Astrocyte of the cerebellum (primary cell): ENCODE measurements at places on chromosomes 3 and 15.

DNA sequence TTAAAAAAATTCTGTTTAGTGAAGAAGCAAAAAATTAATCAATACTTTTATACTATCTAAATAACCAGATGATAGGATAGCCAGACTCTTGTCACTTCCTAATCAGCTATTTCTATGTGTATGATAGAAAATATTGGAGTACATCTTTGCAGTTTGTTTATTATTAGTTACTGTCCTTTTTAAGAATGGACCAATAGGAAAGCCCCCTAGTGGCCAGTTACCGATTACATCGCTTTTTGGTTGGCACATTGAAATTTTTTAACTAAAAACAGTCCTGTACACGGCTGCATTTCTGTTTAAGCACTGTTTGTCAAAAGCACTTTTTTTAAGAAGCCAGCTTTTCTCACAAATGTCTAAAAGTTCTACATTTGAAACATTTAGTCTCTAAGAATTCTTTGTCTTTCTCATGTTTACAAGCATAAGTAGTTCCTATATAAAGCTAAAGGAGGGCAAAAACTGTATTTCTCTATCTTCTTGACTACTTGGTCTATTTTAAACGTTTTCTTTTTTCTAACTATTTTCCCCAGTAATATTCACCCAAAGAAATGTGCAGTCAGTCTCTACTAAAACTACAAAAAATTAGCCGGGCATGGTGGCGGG lies 253.2 kb upstream of the LRTM1 start:
- DNase-seq, result no peak

GRCh38 chr3:8761866-8762265 lies 7.5 kb downstream of the OXTR start:
- no peak for DNase-seq

GRCh38 chr15:79169526-79170133 lies 79.0 kb upstream of the RASGRF1 start:
- DNase-seq, result no peak

DNA sequence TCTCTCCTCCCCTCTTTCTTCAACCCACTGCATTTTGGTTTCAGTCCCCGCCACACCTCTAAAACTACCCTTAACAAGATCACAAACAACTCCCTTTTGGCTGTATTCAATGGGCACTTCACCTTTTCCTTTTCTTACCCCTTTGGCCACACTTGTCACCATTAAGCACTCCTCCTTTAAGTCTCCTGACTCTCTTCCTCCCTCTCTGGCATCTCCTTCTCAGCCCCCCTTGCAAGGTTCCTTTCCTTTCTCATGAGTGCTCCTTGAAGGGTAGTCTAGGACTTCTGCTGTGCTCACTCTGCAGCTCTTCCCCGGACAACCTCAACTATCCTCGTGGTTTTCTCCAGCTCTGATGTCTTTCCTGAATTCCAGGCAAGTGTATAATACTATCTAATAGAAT lies 103.7 kb downstream of the RPL22L1 start:
- DNase-seq, result no peak

- DNase-seq, result no peak
These were observed 20.0 kb downstream of the ATP2B2 start for GRCh38 chr3:10485380-10485779.

DNA sequence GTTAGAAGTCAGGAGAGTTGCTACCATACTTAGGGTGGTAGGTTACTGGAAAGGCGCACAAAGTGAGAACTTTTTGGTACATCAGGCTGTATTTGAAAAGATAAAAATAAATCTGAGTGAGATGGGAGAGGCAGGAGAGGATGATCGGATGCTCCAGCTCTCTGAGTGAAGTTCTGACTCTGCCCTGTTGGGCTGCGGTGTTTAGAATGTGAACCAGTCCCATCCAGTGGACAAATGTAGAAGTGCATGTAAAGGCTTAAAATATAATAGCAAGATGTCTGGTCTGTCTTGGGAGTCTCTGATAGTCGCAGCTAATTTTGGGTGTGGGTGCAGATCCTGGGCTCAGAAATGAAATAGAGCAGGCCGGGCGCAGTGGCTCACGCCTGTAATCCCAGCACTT lies 30.4 kb downstream of the ACKR2 start:
- DNase-seq, result peak; percentile 63

- no peak for DNase-seq
These were observed 33.3 kb upstream of the RPN1 start for GRCh38 chr3:128683957-128684356.

GRCh38 chr15:65985387-65985786 lies 116.1 kb downstream of the RAB11A start:
- DNase-seq, result no peak

DNA sequence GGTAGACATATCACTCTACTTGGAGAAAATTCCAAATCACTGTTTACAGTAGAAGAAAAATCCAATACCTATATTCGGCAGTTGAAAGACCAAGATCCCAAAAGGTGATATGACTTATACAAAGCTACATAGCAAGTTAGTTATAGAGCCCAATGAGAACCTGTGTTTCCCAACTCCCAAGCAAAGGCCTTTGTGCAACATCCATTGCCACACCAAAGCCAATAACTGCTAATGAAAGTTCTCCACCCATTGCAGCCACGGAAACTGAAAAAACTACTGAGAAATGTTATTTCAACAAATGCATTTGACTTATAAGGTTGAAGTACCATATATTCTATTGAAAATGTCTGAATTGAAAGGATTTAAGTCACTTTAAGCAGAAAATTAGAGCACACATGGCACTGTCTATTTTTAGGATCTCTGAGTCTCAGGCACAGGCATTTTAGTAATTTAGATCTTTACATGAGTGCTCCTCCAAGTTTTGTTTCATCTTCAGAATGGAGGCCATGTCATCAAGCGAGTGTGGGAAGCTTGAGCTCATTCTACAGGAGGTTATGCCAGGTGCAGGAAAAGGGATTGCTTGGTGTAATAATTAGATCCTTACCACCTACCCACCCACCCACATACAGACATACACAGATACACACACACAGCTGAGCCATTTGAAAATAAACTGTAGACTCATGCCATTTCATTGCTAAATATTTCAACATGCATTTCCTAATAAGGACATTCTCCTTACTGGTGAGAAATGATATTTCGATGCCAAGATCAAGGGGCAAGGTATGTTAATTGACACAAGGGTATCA lies 19.7 kb upstream of the ANO10 start:
- DNase-seq, result no peak

GRCh38 chr3:196518966-196519717 lies 4.0 kb upstream of the SMCO1 start:
- peak; percentile 39 for DNase-seq

DNA sequence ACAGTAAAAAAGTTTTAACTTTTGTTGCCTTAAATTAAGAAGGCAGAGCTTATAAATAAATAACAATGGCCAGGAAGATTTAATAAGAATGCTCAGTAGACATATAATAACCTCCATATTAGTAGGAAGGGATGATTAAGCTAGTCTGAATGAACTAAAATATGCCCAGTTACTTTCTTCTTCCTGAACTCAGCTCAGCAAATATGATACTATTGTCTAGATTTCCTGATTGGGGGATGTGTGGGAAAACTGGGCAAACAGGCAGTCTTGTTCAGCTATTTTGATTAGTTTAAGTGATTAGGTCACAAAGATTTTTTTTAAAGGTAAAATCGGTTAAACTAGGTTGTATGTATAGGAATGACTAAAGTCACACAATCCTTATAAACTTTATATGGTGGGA lies 167.2 kb upstream of the SLC2A2 start:
- DNase-seq, result no peak

- DNase-seq, result no peak
These were observed 5.1 kb upstream of the SLC25A38 start for GRCh38 chr3:39378088-39378487.

GRCh38 chr3:27616031-27616430 lies 106.1 kb downstream of the EOMES start:
- no peak for DNase-seq

DNA sequence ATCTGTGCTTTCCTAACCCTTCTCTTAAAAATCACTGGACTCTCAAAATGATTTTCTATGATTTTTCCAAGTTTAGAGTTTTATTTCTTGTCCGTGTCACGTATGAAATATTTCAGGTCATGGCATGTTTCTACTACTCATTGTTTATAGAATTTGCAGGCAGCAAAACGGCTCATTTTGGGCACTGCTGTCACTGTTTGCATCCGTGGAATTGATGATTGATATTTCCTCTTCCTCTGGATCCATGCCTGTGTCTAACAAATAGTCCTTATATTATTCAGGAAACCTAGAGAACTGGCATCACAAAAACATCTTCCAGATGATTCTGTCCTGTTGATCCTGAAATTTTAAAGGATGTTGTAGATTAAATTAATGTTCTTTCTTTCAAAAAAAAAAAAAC lies 47.6 kb downstream of the LARS2 start:
- no peak for DNase-seq

DNA sequence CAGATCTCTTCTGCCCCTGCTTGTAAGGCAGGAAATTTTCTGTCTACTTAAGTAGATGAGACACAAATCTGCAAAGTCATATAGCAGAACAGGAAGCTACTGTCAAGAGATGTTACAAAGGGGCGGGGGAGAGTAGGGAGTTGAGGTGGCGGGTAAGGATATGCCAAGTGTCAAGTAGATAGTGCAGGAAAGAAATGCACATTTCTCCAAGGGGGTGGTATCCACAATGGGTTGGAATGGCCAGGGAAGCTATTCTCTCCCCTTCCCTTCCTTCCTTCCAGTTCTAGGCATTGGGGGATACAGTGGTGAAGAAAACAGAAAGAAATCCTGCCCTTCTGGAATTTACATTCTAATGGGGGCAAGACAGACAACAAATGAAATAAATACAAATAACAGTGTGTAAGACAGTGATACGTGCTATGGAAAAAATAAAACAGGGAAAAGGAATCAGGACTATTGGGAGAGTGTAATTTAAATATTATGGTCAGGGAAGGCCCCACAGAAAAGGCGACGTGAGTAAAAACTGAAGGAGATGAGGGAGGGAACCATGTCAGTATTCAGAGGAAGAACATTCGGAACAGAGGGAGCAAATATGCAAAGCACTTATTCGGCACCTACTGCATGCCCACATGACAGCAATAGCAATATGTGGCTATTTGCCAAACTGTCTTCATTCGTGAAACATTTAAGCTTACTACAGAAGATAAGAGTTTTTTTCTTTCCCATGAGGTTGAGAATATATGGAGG lies 42.8 kb upstream of the RNU6-1 start:
- DNase-seq, result no peak

DNA sequence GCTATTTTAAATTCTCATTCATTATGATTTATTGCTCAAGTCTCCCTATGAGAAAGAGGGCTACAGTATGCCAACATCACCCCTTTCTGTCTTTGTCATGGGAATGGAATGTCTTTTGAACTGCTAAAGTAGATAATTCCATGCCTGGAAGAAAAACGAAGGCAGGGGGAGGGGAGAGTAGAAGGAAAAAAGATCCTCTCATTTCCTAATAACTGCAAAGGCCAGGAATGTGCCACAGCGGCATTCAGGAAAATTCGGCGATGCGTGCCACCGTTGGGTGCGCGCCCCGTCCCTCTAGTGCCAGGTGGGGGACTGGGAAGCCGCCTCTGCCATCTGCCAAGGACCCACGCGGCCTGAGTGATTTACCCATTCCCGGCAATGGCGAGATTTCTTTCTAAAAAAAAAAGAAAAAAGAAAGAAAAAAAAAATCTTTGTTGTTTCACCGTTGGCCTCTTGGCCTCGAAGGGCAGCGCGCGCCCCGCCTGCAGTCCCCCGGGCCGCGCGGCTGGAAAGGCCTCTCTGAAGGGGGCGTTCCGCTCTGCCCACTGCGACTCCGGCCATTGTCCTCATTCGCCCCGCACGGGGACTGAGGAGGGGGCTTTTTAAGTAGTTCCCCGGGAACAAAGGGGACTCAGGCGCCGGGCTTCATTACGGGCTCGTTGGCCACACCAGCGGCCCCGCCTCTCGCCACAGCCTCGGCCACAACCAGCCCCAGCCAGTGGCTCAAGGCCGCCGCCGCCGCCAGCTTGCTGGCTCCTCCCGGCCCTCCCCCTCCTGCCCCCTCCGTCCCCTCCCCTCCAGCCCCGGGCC lies 54.5 kb downstream of the CPN2 start:
- DNase-seq, result peak; percentile 72

GRCh38 chr3:10470120-10471053 lies 35.0 kb downstream of the ATP2B2 start:
- DNase-seq, result no peak

GRCh38 chr3:64161481-64161952 lies 63.7 kb downstream of the PRICKLE2 start:
- DNase-seq, result no peak

DNA sequence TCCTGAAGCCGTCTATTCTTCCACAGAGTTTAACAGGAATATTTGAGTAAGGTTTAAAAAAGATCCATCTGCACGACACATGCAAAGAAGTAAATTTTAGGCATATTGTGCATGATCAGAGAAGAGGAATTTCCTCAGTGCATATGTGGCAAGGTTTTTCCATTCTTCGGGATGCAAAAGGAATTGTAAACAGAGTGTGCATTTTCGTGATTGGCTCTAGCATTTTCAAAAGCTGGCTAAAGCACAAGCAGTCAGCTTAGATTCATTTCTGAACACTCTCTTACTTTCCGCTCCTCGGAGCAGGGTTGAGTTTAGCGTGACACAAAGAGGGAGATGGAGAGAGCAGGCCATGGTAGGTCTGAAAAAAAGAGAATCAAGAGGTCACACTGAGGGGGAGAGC lies 128.2 kb downstream of the ADAMTS9 start:
- no peak for DNase-seq

GRCh38 chr15:44435893-44436667 lies 8.7 kb downstream of the CTDSPL2 start:
- DNase-seq, result no peak

DNA sequence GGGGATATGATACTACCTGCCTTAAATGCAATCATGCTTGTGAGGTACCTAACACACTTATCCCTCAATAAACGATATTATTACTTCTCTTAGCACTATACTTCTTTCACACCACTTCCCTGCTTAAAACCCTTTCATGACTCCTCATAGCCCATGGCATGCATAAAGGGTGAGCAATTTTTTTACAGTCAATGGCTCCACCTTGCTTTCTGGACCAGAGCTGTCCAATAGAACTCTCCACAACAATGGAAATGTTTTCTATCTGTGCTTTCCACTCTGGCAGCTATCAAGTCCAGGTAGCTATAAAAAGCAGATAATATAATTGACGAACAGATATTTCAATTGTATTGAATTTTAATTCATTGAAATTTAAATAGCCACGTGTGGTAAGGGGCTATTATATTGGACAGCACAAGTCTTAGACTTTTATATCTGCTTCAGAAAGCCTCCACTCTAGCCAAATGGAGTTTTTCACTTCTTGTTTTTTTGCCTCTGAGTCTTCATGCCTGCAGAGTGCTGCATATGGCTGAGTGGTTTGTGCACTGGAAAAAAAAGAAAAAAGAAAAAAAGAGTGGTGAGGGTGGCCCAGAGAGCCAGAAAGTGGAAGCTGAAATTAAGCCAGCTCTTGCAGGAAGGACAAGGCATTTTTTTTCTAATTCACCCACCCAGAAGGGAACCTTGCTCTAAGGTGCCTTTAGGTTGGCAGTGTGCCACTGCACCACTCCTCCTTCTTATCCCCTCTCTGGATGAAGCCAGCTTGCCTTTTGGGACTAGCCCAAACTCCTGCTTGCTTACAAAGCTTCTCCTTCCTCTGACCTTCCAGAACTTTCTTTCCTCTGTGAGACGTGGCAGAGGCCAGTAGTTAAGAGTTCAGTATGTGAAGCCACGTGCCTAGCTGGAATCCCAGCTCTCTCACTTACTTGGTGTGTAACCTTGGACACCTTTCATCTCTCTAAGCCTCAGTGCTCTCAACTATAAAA lies 239.0 kb upstream of the LRTM1 start:
- no peak for DNase-seq
